ENCODE measurements at places on chromosomes 4 and X.
A peak's percentile ranks its signal among the peaks of the same experiment; 100 is the strongest.

DNA sequence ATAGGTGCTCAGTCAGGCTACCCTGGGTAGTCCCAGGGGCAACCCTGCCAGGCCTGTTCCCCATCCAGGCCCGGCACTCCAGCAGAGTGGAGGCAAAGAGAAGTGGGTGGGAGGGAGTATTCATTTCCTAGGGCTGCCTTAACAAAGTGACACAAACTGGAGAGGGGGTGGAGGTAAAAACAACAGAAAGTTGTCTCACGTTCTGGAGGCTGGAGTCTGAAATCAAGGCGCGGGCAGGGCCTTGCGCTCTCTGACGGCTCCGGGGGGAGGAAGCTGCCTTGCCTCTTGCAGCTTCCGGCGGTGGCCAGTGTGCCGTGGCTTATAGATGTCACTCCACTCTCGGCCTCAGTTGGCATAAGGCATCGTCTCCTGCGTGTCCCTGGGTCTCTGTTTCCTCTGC is 90.8 kb downstream of the DCTD start:
- no peak for DNase-seq

- DNase-seq: no peak
Measured at GRCh38 chr4:21451032-21451431, 497.5 kb downstream of the KCNIP4 start.

GRCh38 chr4:42278709-42279324 is 118.5 kb upstream of the SHISA3 start:
- DNase-seq: no peak

DNA sequence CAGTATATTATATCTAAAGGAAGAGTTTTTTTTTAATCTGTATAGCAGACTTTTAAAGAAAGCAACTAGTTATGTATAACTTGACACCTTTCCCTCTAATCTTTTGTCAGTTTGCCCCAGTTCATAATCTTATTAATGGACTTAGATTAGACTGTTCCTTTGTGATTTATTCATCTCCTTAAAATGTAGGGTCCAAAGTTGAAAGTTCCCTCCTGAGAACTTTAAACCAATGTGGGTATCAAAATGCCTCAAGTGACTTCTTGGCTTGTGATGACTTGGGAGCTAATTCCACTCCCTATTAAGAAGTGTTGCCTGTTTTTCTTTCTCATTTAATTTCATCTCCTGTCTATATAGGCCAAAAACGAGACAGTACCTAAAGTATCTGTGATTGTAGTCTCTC is 6.3 kb upstream of the SDAD1 start:
- DNase-seq: no peak

DNA sequence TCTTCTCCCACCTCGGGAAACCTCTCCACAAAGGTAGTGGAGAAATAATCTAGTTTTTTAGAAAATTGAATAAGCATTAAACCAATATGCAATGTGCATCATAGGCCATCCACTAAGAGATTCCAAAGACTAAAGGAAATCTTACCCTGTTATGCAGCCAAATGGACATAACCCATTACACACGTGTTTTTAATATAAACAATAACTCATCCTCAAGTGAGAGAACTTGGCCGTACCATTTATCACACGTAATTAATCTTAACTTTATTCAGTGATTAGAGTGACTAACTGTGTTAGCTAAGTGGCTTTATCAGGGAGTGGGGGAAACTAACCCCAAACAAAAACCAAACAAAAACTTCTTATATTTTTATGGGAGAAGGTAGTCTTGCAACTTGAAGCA is 57.8 kb downstream of the AFM start:
- no peak for DNase-seq

- no peak for DNase-seq
Measured at GRCh38 chrX:23851544-23851943, 56.2 kb downstream of the APOO start.

DNA sequence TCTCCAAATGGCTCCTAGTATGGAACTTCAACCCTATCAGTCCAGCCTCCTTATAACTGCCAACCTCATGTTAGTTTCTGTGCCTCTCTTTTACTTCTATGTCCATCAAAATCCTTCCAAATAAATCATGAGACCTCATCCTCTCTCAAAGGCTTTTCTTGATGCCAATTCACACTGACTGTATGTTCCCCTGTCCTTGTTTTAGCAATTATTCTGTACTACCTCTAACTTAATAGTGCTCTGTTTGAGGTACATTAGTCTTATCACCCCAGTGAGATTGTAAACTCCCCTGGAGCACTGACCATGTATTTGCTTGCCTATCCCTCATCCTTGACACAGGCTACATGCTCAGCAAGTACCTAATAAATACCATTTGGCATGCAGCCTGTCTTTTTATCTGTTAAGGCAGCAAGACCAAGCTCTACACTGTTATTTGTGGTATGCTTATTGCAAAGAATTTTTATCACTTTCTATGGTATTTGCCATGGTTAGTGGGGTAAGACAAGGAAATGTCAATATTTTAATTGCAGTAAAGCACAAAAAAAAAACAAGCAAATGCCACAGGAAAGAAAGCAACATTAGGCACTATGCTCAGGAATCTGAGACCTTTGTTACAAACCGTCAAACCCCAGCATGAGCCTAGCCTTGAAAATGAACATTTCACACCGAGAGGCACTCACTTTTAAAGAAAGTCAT is 119.2 kb downstream of the SMARCA1 start:
- no peak for DNase-seq

GRCh38 chr4:110154582-110154981 is 43.8 kb downstream of the ELOVL6 start:
- no peak for DNase-seq

GRCh38 chr4:145346081-145346480 is 135.6 kb upstream of the SMAD1 start:
- DNase-seq: no peak

GRCh38 chr4:147361726-147362125 is 119.2 kb upstream of the EDNRA start:
- DNase-seq: no peak

DNA sequence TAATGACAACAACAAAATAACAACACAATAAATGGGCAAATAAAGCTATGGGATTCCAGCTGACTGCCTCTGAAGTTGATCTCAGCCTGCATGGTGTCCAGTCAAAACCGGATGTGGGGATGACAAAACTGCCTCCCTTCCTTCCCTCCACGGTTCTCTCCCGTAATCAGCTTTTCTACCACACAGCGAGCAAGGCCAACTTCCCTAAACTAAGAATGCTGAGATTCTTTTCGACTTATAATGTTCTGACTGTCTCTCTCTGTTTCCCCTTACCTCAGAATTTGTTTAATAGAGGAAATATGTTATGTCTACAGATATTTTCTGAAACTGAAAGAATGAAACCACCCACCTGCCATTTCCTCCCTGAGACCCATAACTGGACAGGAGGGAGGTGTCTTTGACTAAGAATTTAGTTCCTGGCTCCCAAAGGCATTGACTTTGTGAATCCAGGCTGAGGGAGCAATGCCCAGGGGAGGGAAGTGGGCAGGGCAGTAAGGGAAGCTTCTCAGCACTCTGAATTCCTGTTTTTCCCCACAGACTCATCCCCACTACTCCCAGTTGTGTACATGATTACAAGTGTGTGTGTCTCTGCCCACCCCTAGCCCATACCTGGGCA is 1.0 kb upstream of the TLR1 start:
- DNase-seq: no peak

DNA sequence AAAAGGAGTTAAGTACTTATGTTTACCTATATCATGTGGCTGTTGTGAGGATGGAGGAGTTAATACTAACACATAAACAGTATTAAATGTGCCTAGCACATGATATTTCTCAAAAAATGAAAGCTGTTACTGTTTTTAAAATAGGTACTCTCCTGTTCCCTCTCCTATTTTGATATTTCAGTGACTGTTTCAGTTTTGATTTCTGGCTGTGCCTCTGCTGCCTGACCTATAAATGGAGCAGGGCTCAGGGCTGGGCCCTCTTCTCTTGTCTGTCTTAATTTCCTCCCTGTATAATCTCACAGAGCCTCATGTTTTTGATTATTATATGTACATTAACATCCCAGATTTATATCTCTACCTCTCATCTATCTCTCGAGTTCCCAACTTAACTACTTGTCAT is 93.3 kb downstream of the UGT8 start:
- DNase-seq: no peak

- DNase-seq: no peak
Measured at GRCh38 chr4:125681240-125681639, 366.5 kb downstream of the FAT4 start.

GRCh38 chrX:16654093-16654492 is 4.1 kb downstream of the S100G start:
- DNase-seq: no peak

DNA sequence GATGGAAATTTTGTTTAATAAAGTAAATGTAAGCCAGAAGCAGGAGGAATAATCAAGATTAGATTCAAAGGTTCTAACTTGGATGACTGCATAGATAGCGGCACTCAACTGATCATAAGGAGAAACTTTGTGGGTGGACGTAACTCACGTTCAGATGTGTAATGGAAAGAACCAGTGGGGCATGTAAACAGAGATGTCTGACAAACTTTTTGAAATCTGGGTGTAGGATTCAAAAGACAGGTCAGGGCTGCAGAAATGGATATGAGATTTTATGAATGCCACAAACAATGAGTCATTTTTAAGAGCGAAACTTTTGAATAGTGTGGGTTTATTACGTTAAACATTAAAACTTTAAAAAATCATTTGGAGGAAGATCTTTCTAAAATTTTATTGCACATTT is 375.6 kb downstream of the GBA3 start:
- DNase-seq: no peak

GRCh38 chr4:161919442-161920220 is 244.2 kb downstream of the FSTL5 start:
- no peak for DNase-seq

DNA sequence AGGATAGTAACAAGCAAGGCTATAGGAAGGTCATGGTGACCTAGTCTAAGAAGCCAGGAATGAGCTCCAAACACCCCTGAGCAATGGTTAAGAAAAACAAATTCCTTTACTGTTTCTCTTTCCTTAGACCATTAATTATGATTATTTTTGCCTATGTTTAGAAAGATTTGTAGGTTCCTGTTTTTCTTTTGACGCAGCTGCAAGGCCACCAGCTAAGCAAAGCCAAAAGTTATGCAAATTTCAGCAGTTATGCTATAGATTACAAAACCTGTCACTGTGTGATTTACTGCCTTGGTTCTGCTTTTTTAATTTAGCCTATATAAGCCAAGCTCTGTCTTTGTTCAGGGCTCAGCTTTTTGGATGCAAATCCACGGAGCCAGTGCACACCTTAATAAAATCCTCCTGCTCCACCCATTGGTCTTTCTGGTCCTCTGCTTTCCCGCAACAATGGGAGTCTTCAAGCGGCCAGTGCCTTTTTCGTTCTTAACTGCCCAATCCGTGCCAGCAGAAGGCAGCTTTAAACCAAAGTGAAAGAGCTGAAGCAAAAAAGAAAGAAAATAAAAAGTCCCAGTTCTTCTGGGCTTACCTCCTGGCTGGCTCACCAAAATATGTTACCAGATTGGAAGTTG is 1.4 kb upstream of the CEP135 start:
- peak; percentile 25 for DNase-seq

DNA sequence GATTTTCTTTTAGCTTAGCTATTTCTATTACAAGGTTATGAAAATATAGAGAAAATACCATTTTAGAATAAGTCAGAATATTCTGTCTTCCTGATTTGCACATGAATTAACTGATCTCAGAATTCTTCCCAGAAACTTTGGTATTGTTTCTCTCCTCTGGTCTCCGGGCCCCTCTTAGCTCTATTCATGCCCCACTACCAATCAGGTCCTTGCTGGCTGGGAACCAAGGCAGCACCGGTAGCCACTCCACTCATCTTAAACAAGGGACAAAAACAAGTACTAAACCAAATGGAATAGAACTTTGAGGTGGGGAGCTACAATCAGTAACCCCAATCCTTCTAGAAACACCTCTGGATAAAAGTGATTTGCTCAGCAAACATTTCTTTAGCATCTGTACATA is 64.3 kb downstream of the GPC3 start:
- no peak for DNase-seq

Data from activated T-cell treated with anti-CD3 and anti-CD28 coated beads, Interleukin-2, amount 50 U/mL, for 1 hour (primary cell).